ENCODE measurements at places on chromosomes 7 and 10.

DNA sequence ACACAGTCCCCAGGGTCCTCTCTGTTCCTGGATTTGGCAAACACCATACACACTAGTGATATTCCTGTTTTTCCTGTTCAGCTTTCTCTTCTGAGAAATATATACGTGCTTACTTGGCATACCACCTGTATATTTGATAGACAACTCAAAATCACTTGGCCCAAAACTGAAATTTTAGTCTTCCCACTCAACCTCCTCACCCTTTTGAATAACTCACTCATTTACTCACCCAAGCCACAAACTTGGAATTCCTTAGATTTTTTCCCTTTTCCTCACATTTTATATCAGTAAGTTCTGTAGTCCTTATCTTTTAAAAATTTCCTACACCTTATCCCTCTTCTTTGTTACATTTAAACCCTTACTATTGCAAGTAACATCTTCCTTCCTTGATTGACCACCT lies 143.4 kb downstream of the PPP1R3A start:
- no peak for DNase-seq

DNA sequence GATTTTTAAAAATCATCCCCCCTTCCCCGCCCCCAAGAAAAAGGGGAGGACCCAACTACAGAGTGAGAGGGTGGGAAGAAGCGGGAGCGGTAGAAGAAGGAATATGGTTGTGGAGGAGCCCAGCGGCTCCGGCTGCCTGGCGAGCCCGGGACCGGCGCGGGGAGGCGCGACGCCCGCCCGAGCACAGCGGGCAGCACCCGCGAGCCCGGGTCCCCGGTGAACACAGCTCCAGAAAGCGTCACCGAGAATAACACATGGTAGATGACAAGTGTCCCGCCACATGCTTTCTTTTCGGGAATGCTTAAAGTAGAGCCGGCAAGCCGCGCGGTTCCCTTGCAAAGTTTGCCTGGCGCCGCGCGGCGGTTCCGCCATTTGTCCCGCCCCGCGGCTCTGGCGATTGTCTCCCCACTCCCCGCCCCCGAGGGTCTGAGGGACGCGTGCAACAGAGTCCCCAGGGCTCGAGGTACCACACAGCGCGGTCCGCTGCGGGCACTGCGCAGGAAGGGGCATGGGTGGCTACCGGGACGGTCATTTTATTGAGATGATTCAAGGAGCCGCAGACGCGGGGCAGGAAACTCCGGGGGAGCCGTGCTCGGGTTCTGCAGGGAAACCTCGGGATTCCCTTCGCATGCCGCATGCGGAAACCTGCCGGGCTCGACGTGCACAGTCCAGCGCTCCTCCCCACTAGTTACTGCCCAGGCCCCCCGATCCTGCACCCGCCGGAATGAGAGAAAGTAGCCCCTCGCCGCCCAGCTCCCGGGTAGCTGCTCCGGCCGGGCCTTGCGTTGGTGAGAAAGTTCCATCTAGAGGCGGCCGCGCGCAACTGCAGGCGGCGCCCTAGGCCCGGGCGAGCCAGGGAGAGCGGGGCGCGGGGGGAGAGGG lies 781 bp upstream of the GRM8 start:
- DNase-seq, result peak; percentile 57

- peak; percentile 65 for DNase-seq
Measured at GRCh38 chr10:113704637-113705343, 25.1 kb downstream of the CASP7 start.

- DNase-seq, result peak; percentile 15
Measured at GRCh38 chr7:2037808-2038522, 194.8 kb downstream of the MAD1L1 start.

DNA sequence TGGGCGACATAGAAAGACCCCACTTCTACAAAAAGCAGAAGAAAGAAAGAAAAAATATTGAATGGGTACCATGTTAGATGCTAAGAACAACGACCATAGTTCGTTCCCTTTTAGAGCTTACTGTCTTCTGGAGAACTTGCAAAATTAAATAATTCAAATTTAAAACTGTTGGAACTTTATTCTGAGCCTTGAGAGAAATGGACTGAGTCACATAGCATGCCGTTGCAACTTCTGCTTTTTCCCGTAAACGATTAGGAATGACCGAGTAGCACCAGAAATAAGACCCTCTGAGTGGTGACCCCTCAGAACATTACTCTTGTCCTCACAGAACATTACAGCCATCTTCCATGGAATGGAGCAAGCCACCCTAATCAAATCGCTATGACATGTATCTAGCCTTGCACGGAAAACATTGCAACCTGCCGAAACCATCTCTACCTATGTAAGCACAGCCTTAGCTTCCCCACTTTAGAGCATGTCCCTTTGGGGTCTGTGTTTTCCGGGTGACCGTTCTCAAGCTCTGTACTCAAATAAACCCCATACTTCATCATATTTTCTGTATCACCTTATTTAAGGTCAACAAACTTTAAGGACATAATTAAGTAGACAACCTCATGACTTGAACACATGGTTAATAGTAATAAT lies 179.1 kb downstream of the PRKCQ start:
- peak; percentile 34 for DNase-seq
